Activated CD4-positive, CD25-positive, alpha-beta regulatory T cell treated with anti-CD3 and anti-CD28 coated beads, Interleukin-2, amount 50 U/mL, for 72 hours (primary cell): ENCODE measurements at places on chromosomes 2 and 18.

DNA sequence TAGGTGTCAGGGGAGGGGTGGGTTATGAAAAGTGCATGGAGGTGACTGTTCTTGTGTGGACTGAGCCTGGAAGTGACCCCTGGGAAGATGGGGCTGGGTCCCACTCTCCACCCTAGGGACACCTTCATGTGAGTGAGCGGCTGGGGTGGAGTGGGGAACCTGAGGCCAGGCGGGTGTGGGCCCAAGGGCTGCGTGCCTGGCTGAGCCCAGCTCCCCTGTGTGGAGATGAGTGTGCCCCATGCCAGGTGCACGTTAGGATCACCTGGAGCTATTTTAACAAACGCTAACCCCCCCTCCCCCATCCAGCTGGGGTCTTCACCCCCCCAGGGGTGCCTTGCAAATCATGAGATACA lies 26.5 kb downstream of the ZAP70 start:
- no peak for DNase-seq

DNA sequence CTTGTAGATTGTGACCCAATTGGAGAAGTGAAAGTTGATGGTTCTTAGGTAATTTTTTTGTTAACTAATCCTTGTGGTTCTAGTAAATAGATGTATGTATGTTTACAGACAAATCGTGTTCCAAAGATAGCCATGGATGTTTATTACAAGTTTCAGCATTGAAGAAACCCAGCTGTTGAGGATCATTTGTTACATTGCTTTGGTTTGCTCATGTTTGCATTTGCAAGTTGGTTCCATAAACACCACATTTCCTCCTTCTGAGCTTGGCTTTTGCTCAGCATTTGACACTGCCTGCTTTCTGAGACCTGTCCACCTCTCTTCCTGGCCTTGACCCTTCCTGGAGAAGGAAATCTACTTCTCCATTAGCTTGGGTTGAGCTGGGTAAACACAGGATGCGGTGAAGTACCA lies 1.8 kb upstream of the CCDC68 start:
- no peak for DNase-seq

GRCh38 chr18:9683418-9684396 lies 24.4 kb upstream of the RAB31 start:
- DNase-seq: no peak

GRCh38 chr18:13241083-13241892 lies 22.7 kb downstream of the LDLRAD4 start:
- DNase-seq: no peak

DNA sequence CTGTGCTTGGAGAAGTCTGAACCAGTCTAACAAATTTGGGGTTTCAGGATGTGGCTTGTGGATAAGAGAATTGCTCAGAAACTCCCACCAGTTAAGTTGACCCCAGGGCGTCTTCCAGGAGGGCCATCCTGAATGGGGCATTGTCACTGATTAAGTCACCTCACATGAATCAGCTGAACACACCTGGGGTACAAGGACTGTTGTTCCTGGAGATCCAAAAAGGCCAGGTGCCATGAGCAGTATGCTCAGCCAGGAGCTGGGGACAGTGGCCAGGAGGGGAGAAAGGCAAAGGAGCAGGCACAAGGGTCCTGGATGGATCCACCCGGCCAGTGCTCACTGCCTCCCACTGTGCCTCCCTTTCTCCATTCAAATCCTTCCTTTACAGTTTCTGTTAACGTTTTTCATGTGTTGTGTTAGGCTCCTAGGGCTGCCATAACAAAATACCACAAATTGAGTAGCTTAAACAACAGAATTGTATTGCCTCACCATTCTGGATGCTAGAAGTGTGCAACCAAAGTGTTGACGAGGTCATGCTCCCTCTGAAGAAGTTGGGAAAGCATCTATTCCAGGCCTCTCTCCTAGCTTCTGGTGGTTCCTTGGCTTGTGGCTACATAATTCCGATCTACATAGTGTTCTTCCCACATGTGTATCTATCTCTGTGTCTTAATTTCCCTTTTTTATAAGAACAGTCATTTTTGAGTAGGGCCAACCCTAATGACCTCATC lies 33.4 kb downstream of the TRABD2A start:
- no peak for DNase-seq

DNA sequence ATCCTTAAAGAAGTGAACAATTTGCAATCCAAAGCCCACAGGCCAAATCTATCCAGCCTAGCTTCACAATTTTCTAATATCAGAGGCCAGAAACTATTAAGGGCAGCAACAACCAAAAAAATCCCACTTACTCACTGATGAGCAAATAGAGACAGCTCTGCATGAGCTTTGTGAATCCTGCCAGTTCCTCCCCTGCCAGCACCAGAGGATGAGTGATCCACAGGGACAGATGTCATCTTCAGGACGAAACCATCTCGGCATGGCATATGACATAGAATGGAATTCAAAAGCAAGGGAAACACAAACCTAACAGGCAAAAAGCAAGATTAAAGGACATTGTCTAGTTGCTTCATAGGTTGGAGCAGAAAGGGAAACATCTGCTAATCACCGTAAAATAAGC lies 2.2 kb upstream of the DSC2 start:
- DNase-seq: no peak

GRCh38 chr2:8116661-8117060 lies 565.2 kb upstream of the ID2 start:
- no peak for DNase-seq

GRCh38 chr2:85066874-85067351 lies 66.3 kb upstream of the TCF7L1 start:
- DNase-seq: no peak

- no peak for DNase-seq
These were observed 79.0 kb downstream of the CCDC150 start for GRCh38 chr2:196718419-196719109.

DNA sequence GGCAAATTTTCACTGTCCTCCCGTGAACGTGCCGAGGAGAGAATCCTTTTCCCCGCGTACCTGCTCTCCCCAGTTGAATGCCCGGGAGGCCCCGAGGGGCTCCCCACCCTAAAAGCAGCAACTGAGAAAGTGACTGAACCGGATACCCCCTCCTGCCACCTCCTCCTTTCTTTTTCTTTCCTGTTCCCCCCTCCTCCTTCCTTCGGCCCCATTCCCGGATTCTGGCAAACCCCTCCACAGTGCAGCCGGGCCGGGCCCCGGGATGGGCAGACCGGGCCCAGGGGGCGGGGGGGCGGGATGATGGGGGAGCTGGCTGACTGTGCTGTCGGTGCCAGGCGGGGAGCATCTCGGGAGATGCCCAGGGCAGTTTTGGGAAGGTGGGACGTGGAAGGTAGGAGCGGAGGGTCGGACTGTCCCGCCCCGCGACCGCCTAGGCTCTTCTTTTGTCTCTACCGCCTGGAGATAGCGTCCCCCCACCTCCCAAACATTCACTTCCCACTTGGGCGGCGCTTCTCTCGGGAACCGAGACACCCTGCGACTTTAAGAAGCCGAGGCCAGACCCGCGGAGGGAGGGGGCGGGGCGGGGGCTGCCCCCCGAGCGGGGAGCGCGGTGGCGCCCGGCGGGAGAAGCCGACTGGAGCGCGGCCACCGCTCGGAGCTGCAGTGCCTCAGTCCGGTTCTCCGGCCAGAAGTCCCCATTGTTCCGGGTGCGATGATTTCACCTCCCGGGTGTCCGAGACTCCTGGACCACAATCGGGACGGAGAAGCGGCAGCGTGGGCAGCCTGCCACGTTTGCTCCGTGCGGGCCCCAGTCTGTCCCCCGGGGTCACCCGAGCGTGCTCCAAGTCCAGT lies 8.2 kb downstream of the DLX2 start:
- no peak for DNase-seq

GRCh38 chr18:26416652-26417150 lies 131.7 kb downstream of the KCTD1 start:
- DNase-seq: no peak

DNA sequence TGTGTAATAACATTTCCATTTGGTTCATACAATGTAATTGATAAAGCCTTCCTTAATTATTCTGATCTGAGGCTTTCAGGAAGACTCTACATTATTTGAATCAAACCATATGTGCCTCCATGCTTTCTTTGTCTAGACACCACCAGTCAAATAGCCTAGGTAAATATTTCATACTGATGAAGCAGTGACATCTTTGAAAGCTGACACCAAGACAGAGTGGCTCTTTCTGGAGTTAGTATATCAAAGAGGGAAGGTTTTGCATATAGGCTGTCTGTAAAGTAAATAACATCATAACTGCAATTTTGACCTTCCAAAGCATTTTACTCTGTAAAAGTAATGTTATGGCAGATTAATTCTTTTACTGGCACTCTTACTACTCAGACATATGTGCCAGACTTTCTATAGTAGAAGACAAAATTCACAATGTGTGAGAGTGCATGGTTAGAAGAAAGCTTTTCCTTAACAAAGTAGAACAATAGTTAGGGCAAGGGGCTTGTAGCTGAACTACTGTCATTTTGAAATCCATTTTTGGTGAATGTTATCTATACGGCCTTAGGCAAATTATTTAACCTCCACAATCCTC lies 177.3 kb downstream of the ERBB4 start:
- no peak for DNase-seq

- DNase-seq: no peak
These were observed 5.0 kb downstream of the FZD7 start for GRCh38 chr2:202038471-202039277.

DNA sequence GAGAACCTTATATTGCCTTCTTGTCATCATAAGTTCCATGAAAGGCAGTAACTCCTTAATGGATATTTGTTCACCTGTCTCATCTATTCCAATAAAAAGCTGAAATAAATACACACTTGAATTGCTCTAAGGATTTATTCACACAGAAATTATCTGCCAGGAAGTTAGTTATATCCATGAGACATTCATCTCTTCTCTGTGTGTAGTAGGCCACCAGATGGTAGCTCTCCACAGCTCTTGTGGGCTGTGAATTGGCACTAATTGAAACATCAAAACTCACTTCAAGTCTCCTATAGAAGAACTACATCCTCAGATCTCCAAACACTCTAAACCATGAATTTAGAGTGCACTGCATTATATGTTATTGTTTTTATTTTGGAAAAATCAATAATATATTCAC lies 189.6 kb downstream of the DSC3 start:
- DNase-seq: no peak

DNA sequence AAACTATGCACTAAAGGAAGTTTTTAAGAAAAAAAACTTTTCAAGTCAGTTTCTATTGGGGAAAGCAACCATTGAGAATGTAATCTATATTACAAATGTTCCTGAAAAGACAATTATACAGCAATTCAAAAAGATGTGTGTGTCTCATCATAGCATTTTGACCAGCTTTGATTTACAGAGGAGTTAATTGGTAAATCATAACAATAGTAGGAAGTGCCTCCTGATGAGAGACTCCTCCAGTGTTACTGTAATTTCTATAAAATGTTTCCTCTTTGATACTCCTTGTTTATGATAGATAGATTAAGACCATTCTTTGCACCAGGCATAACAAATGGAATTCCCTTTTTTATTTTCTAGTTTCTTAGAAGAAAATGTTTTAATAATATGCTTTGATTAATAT lies 249.9 kb downstream of the CALCRL start:
- DNase-seq: no peak
